ENCODE measurements at places on chromosomes 3 and 15.

GRCh38 chr3:16897254-16897926 is 12.6 kb downstream of the PLCL2 start:
- DNase-seq, result no peak

- no peak for DNase-seq
Observed at GRCh38 chr3:27322634-27323033, 46.5 kb downstream of the NEK10 start.

GRCh38 chr3:156768390-156768789 is 57.8 kb upstream of the LEKR1 start:
- DNase-seq, result no peak

GRCh38 chr3:161422171-161422700 is 50.9 kb upstream of the SPTSSB start:
- DNase-seq, result no peak

- no peak for DNase-seq
Observed at GRCh38 chr15:56992725-56993124, 74.3 kb downstream of the TCF12 start.

DNA sequence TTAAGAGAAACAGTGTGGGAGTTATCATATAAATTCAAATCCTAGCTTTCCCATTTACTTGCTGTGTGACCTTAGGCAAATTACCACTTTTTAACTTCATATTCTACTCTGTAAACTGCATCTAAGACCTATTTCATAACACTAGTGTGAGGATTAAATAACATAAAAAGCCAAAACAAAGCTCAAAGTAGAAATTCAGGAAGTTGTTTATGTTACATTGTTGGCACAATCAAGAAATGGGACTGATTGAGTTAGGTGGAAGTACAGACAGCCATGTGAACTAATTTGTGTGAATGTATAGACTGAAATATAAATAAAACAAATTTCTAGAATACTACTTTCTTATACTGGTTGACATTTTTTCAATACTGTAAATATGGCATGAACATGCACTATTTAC is 131.7 kb downstream of the STAG1 start:
- DNase-seq, result no peak

DNA sequence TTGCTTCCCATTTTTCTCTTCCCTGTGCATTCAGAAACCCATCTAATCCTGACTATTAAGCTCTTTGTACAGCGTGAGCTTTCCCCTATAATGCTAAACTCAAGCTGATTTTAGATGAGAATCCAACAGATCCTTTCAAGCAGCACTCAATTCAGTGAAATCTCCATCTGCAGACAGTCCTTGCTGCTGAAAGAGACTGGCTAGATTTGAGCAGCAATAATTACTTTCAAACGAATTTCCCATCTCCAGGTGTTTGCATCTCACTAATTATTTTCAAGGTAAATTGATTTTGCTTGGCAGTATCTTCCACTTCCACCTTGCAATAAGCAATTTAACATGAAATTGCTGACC is 49.5 kb upstream of the SLC7A14 start:
- no peak for DNase-seq

DNA sequence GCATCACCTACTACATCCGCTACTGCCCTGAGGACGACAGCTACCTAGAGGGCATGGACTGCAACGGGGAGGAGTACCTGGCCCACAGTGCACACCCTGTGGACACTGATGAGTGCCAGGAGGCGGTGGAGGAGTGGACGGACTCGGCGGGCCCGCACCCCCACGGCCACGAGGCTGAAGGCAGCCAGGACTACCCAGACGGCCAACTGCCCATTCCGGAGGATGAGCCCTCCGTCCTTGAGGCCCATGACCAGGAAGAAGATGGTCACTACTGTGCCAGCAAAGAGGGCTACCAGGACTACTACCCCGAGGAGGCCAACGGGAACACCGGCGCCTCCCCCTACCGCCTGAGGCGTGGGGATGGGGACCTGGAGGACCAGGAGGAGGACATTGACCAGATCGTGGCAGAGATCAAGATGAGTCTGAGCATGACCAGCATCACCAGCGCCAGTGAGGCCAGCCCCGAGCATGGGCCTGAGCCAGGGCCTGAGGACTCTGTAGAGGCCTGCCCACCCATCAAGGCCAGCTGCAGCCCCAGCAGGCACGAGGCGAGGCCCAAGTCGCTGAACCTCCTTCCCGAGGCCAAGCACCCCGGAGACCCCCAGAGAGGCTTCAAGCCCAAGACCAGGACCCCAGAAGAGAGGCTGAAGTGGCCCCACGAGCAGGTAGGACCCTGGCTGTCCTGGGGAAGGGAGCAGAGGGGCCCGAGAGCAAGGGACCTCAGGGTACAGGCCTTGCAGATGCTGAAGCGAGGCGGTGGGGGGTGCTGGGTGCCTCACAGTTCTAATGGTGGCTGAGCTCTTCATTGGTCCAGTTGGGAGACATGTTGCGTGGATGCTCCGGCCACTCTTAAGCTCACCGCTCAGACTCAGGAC is 168.6 kb downstream of the APBA2 start:
- DNase-seq, result no peak

DNA sequence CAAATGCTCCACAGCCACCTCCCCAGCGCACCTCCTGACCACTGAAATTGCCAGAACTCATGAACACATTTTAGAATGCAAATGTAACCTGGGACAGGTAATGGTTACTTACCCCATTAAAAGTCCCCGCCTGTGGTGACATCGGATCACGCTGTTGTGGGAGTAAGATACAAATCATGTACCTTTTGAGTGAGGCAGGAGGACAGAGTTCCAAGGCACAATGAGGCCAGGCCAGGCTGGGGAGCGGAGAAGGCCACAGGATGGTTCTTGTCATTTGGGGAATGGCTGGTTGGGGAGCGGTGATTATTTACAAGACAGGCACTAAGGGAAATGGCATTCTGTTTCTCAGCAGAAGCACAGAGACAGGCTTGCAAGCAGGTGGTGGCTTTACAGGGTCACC is 490.0 kb downstream of the EDEM1 start:
- no peak for DNase-seq

- no peak for DNase-seq
Observed at GRCh38 chr3:66200147-66200546, 20.7 kb upstream of the SLC25A26 start.

DNA sequence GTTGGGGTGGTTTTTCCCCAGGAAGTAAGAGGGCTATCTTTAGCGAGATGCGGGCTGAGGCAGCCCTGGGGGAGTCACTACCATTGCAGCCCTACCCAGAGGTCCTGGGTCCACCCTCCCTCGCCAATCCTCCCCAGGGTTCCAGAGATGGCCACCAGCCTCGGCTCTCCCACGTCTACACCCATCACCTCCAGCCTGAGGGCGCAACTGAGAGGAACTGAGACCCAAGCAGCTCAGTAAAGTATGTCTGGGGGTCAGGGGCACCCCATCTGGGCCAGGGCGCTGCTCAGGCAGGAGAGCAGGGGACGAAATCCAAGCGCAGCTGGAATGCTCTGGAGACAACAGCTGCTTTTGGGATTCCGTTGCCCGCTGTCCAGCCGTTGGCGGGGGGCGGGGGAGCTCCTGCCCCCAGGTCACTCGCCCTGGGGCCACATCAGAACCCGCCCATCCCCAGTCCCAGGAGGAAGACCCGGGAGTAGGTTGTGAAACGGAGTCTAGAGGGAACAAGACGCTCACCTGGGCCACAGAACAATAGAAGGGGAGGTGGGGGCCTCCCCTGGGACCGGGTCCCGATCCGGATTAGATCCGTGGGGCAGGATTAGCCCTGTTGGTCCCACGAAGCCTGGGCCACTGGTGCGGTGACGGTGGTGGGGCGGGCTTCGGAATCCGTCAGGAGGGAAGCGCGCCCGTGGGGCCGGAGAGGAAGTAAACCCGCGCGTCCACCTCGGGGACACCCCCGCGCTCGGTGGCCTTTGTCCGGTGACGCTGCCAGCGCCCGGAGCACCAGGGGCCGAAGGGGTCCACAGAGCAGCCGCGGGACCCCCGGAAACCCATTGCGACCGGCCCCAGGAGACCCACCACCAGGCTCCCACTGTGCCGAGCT is 1.4 kb upstream of the NDUFAF3 start:
- DNase-seq, result no peak

GRCh38 chr3:113802795-113803455 is 35.7 kb upstream of the GRAMD1C start:
- DNase-seq, result no peak

- DNase-seq, result no peak
Observed at GRCh38 chr15:69909719-69910444, 187.8 kb downstream of the TLE3 start.

DNA sequence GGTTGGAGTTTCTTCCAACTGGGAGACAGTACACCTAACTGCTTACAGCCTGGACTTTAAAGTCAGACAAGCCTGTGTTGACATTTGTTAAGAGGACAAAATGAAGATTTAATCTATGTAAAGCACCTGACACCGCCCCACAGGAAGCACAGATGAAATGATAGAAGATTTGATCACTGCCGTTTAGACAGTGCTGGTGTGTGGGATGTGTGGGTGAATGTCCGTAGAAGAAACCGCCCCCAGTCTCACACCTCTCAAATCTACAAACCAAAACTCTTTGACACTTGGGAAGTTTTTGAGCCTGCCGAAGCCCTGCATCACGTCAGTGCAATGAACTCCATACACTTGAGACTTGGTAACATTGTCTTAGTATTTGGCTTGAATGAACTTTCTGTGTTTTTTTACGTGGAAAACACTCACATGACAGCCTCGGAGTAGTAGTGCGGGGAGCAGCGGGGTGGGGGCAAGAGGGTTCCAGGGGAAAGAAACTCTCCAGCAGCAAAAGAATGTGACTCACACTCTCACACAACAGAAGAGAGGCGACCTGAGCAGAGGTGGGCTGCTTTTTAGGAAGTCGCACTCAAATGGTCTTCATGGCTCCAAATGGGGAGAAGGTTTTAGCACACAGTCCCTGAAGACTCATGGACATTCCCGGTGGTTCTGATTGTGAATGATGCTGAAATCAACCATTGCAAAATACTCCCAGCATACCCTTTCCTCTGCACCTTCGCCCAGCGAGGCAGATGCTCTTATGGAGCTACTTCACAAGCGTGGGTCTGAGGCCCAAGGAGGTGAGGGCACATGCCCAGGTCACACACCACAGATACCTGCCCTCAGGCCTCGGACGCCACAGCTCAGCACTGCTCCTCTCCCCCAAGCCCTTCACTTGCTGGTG is 79.2 kb downstream of the SRGAP3 start:
- DNase-seq, result no peak

- no peak for DNase-seq
Observed at GRCh38 chr15:73679964-73680363, 4.2 kb upstream of the CD276 start.

- no peak for DNase-seq
Observed at GRCh38 chr15:39850436-39850835, 67.8 kb upstream of the FSIP1 start.

DNA sequence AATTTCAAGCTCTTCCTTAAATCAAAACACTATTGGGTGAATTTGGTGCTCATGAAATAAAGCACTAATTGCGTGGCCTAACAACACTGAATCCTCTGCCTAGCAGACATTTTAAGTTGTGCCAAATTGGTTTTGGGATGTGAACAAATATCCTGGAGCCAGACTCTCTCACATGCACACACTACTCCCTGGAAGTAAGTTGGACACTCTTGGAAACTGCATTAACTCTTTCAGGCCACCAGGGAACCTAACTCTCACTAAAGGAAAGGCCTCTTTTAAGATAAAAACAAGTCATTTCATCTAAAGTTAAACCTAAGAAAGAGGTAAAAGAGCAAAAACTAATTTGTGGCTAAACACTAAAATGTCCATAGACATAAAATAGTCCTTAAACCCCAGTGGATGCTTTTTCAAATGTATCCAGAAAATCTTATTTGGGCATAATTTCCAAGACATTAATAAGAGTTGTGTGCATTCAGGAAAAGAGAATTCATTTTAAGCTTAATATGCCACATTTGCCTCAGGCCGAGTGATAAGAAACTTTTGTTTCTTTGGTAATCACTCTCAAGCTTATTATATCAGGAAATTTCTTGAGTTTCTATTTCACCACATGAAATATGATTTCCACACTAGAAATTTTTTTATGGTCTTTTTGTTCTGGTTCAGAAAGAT is 61.8 kb downstream of the ZBTB20 start:
- DNase-seq, result no peak

DNA sequence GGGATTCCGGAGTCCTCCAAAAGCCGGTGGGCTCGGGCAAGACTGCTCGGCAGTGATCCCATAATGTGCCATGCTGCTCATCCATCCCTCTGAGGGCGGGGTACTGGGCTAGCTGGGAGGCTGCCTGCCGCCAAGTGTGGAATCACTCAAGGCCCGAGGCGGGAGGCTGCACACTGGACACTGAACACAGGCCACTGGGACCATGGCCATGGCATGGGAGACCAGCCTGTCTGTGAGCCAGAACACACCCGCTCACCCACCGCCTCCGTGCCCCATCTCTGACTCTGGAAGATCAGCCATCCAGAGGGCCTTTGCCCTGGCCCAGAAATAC is 1.4 kb downstream of the C3orf22 start:
- DNase-seq, result no peak

DNA sequence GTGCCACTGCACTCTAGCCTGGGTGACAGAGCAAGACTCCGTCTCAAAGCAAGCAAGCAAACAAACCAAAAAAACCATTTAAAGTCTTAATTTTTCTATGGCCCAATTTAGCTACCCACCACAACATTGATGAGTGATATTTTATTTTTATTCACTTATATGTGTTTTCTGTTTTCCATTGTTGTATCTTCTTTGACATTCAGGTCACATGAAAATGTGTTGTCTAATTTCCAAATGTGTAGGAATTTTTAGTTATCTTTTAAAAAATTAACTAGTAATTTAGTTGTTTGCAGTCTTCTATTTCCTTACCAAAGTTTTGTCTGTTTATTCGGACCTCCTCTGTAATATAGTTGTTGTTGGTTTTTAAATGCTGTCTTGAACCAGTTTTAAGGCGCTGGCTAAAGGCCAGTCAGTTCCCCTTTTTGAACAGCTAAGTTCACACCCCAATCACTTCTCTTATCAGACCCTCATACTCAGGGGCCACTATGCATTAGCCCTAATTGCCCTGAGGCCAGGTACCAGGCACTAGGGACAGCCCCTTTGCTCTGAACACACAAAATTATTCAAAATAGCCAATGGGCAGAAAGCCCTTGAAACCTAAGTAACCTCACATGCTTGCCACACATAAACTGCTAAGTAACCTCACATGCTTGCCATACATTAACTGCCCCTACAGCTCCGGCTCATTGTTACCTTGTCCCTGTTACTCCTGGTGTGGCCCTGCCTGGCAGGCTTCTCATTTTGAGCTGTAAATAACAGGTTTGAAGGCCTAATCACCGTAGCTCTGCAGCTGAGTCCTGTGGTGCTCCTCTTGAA is 4.3 kb upstream of the CCR4 start:
- DNase-seq, result no peak

DNA sequence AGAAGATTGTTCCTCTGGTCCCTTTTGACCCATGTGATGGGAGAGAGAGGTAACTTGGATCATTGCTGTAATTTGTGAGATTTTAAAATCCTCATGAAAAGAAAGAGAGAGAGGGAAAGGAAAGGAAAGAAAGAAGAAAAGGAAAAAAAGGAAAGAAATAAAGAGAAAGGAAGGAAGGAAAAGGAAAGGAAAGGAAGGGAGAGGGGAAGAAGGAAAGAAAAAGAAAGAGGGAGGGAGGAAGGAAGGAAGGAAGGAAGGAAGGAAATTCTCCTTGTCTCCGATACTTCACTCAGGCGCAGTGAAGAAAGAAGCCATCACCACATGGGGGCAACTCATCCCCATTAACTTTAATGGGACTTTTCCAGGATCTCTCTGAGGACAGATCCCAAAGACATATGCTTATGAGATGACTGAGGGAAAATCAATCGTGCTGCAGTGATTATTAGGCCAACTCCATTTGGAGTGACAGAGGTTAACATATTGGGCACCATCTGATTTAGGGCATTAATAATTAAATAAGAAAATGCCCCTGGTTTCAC is 123.0 kb downstream of the MEGF11 start:
- no peak for DNase-seq

- DNase-seq, result no peak
Observed at GRCh38 chr3:112464264-112464663, 35.0 kb downstream of the BTLA start.
